ENCODE measurements at places on chromosomes 7 and 10. TPM values are rescaled to one million over a fixed set of nuclear protein-coding genes. Genes with fewer than 3 reads are reported as not detected.

The HELLS gene
- 6.2 TPM for total RNA-seq

GRCh38 chr7:12738665-12739064 is 51.2 kb downstream of the ARL4A start:
- DNase-seq, result no peak

DNA sequence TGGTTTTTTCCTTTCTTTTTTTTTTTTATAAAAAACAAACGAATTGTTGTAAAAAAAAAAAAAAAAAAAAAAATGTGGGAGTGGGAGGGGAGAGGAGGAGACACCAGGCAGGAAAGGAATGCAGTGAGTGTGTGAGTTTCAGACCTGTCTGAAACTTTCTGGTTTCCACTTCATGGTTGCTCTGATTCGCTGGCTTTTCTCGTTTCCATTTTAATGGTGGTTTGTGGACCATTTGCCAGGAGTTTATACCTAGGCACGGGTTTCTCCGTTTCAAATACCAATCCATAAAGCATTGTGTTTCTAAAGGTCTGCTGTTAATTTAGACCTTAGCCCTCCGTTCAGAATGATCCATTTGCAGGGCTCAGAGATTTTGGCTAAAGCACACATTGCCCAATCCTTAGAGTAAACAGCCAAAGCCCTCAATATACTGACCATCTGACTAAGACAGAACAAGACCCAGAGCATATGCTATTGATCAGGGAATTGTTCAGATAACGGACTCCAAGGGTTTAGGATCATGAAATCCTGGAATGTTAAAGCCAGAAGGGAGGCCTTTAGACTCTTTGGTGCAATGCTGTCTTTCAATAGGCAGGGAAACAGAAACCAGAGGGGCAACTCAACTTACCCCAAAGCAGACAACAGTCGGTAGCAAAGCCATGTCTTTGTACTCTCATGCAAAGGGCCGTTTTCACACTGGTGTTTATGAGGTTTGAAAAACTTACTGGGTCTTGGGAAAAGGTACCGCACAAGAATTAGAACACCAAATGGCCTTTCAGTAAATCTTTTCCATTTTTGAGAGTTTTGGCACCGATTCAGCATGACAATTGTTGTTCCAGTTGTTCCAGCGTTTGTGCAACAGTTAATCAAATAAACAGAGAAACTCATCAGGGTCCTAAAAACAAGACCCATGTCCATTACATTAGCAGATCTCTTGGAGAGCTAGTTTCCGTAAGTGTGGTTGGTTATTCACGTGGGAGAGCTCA is 94.3 kb upstream of the AGBL3 start:
- DNase-seq, result no peak

The DLG5 gene
- 31.3 TPM for total RNA-seq

The GAD2 gene
- not detected for total RNA-seq

DNA sequence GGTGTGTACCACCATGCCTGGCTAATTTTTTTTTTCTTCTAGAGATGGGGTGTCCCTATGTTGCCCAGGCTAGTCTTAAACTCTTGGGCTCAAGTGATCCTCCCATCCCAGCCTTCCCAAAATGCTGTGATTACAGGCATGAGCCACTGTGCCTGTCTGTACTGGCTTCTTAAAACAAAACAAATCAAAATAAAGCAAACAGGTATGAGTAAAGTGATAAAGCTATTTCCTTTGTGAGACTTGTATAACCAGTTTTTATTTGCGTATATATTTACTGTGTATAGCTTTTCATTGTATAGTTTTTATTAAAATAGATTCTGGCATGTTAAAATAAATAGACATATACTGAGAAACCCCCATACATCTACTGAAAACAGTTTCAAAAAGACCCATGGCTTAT is 14.3 kb downstream of the LCOR start:
- no peak for DNase-seq

GRCh38 chr10:130215151-130215930 is 79.2 kb downstream of the GLRX3 start:
- DNase-seq, result no peak

DNA sequence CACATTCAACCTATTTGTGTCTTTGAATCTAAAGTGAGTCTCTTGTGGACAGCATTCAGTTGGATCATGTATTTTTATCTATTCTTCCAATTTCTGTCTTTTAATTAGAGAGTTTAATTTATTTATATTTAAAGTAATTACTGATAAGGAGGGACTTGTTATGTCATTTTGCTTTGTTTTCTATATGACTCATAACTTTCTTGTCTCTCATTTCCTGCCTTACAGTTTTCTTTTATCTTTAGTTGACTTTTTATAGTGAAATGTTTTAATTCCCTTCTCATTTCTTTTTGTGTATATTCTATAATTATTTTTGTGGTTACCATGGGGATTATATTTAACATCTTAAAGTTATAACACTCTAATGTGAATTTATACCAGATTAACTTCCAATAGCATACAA is 7.3 kb upstream of the ZNF518A start:
- DNase-seq, result no peak

- DNase-seq, result no peak
Observed at GRCh38 chr7:81449105-81449504, 320.7 kb downstream of the HGF start.

The SLC25A28 gene
- 53.9 TPM for total RNA-seq

DNA sequence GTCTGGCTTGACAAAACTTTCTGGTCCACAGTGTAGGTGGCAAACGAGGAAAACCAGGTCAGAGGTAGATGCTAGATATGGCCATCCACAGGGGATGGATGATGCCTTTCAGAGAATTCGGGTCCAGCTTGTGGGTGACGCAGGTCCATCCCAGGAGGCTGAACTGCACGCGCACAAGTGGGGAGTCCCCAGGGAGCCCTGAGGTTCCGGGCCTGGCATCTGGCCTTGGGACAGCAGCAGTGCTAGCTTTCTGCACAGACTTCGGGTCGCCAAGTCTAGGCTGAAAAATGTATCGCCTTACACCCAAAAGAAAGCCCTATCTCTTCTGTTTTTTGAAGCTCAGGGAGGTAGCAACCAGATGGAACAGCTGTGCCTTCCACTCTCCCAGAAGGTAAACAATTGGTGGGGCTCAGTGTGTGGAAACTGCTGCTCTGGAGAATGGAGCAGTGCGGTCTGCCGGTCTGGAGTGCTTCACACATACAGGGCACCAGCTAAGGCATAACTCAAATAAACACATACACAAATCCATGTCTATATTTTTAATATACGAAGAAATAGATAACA is 119.3 kb upstream of the ACBD5 start:
- no peak for DNase-seq

GRCh38 chr10:72567421-72567820 is 58.5 kb downstream of the MICU1 start:
- no peak for DNase-seq

DNA sequence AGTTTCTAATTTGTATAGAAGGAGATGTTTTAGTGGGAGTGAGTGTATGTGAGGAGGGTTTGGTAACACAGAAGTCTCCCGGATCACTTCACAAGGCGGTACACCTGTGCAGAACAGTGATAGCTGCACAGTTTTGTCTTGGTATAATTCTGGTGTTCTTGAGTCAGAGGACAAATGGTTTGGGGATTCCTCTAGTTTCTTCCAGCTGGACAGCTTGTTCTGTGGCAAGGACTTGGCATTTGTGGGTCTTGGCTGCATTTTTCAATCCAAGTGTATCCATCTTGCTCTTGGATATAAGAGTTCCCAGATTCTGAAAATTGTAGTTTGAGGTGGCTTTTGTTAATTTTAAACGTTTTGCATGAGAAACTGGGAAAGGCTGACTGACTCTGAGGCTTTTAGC is 135.7 kb downstream of the AHR start:
- no peak for DNase-seq

The PKD2L1 gene
- not detected for total RNA-seq

DNA sequence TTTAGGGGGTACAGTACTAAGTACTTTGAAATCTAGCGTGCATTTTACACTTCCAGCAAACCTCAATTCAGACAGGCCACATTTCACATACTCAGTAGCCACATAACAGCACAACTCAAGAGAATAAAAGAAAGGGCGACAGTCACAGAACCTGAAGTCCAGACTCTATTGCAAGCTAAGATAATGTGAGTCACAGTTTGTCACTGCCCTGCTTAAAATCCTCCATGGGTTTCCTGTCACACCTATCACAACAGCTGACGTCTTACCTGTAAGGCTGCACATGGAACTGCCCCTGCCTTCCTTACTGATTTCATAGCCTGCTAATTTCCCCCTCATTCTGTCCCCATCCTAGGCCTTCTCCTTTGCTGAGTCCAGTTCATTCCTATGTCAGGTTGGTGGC is 16.1 kb upstream of the CDK14 start:
- DNase-seq, result no peak

DNA sequence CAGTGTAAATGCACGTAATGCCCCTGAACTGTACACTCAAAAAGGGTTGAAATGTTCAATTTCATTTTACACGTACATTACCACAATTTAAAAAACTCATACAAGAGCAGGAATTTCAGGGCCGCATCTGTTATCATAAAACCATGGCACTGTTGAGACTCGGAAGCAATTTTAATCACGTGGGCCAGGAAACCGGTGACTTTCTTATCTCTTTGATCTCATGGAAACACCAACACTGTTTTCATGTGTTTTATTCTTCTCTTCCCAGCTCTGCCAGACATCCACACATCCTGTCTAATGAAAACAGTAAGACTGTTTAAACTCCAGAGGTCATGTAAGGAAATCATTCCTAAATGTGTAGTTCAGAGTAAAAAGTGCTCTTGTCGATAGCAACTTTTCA is 35.9 kb downstream of the PTPRE start:
- no peak for DNase-seq

The ITGA8 gene
- total RNA-seq, result 4.5 TPM

The SSC4D gene
- total RNA-seq, result 0.58 TPM

DNA sequence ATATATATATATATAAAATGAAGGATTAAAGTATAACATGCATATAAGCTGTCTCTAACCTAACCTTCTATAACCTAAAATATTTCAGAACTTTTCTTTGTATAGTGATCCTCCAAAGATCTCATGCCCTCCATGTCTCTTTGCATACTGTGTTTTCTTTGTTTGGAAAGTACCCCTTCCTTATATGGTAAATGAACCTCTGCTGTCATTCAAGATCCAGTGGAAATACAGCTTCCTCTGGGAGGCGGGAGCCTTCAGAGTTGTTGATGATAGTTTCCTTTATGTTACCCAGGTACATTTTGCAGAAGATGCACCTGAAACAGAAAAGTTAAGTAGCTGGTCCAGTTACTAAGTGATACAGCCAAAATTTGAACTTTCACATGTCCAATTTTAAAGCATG is 233.3 kb upstream of the FOXP2 start:
- DNase-seq, result no peak

GRCh38 chr10:62616885-62617590 is 187.5 kb upstream of the ADO start:
- DNase-seq, result no peak

- no peak for DNase-seq
Observed at GRCh38 chr7:116363637-116364432, 135.7 kb upstream of the CAV2 start.

All from sciatic nerve (tissue), 2 donors.